ENCODE measurements at places on chromosomes 1 and 21.

DNA sequence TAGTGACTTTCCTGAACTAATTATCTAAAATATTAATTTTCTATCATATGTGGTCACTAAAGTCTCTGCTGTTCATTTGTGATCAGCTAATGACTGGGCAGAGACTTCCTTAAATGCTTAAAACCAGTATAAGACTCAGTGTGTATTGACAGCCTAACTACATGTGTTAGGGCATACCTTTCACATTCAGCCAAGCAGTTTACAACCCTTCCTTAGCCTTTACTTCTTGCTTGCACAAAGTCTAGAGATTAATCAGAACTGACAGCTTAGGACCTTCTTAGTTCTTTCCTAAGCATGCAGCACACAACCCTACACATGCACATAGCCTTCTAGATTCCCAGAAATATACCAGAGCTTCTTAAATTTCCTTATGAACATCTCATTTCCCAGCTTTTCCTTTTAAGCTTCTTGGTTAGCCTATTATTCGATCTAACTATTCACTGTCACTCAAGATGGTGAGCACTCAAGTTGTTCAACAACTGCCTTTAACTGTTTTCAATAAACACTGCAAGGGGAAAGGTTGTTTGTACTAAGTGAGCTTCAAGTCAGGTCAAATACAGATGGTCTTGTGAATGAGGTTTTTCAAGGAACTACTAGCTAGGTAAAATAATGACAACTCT lies 13.4 kb downstream of the EYA3 start:
- DNase-seq: no peak

GRCh38 chr1:171366816-171367215 lies 52.8 kb downstream of the FMO4 start:
- no peak for DNase-seq

GRCh38 chr1:151047925-151048644 lies 534 bp downstream of the C1orf56 start:
- DNase-seq: no peak

GRCh38 chr1:53567851-53568250 lies 108.7 kb downstream of the DMRTB1 start:
- DNase-seq: no peak

- no peak for DNase-seq
Observed at GRCh38 chr1:69991644-69992043, 213.7 kb downstream of the LRRC40 start.

GRCh38 chr1:71463144-71463543 lies 382.3 kb upstream of the ZRANB2 start:
- DNase-seq: no peak

DNA sequence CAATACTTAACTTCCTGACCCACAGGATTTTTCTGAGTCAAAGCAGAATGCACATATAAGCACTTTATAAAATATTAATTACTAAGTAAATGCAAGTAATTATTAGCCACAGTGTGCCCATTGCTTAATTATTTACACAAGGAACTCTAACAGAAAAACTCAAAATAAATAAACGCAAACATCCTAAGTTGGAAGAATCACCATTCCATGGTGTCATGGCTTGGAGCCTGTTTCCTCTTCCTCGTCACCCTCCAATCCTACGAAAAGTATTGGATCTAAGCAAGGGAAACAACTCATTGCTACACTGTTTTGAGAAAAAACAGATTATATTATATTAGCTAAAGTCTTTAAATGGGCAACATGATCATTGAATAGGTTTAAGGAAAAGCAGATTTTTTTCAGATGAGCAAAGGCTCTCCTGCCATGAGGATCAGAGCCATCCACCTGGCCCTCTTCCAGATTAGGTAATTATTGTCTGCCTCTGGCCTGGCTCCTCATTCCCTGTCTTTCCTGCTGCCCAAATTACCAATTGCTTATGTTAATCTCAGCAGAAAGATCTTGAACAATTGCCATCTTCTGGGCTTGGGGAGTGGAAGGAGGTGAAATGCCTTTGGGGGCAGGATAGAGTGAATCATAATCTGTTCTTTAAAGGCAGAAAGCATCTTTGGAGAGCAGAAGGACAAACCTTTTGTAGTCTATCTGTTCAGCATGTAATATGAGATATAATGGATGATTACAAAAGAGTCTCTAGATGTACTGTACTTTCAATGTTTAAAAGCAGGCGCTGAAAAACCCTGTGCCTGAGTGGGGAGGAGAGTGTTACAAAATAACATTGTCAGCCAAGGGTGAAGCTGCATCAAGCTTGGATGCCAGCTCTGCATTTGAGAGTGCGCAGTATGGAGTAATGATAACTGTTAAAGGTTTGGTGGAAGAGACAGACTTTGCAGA lies 121.2 kb downstream of the DUSP10 start:
- no peak for DNase-seq

DNA sequence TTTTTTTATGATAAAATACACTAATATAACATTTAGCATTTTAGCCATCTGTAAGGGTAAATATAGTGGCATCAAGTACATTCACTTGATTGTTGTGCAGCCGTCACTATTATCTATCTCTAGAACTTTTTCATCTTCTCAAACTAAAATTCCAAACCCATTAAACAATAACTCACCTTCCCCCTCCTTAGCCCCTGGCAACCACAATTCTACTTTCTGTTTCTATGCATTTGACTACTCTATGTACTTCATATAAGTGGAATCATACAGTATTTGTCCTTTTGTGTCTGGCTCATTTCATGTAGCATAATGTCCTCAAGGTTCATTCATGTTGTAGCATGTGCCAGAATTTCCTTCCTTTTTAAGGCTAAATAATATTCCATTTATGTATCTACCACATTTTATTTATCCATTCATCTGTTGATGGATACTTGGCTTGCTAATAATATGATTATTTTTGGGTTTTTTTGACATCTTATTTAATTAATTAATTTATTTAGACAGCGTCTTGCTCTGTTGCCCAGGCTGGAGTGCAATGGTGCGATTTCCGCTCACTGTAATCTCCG lies 69.6 kb upstream of the MACF1 start:
- DNase-seq: no peak

DNA sequence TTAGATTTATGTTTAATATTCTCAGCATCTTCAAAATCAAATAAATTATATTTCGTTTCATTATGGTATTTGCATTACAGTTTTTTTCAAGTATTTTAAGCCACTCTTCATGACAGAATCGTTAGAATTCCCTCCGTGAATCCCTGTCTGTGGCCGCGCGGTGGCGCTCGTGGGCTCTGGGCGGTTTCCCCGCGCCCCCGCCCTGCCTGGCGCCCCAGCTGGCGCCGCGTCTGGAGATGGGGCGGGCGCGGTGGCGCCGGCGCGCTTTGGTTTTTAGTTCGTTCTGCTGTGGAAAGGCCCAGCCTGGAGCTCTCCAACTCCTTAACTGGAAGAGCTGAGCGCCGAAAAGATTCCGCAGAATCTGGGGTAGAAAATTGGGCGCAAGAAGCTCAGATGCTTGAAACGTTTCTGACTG lies 25.7 kb downstream of the PRMT2 start:
- no peak for DNase-seq

- no peak for DNase-seq
Observed at GRCh38 chr1:223665592-223666312, at the start of gene CAPN8. CAPN8 (minus strand) TSS chr1:223665701; CDS start chr1:223665646, 55 bp downstream.

- DNase-seq: no peak
Observed at GRCh38 chr1:25805863-25806225, 5.9 kb downstream of the SELENON start.

GRCh38 chr1:34199927-34200326 lies 23.2 kb downstream of the C1orf94 start:
- no peak for DNase-seq

- DNase-seq: no peak
Observed at GRCh38 chr1:62355095-62355494, 35.9 kb upstream of the KANK4 start.

DNA sequence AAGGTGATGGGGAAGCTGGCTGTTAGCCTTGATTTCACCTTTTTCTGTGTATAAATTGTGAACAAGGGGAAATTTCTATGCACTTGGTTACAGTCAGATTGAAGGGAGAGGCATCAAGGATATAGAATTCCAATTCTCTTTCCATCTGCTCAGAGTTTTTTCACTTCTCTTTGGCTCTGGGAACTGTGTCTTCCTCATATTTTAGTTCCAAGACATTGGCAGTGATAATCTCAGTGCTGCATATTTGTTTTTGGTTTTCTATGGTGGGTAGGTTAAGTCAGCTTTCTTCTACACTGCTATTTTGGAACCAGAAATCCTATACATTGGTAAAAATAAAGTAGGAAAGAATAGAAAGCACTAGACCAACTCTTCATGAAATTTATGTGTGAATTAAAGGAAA lies 569.6 kb upstream of the CXADR start:
- DNase-seq: no peak

GRCh38 chr1:64337475-64337874 lies 132.5 kb upstream of the CACHD1 start:
- no peak for DNase-seq

DNA sequence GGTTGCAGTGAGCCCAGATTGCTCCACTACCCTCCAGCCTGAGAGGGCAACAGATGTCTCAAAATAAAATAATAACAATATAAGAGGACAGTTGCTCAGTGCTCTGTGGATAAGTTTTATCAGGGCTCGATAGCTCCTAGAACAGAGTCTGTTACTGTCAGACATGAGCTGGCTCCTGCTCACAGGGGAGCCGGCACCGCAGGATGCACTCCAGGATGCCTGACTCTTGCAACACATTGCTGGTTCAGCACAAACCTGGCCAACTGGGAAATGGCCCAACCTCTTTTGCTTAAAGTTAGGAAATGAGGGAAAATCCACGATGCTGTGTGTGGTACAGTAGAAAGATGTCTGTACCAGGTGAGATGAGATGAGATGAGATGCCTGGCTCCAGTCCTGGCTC lies 5.8 kb upstream of the CTSE start:
- no peak for DNase-seq

DNA sequence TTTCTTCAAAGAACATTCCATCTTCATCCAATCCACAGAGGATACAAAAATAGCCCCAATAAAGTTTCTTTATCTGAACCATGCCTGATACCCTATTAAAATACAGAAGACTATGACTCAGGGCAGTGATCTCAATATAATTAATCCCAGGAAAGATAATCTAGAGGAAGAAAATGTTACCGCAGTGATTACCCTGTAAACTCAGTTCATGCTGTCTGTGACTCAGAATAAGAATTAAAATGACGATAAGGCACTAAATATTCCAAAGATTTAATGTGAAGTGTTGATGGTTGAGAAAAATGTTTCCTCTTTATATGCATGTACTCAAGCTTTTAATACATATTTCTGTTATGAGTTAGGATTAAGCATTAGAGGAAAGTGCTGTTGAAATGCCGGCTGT lies 88.6 kb upstream of the LYPLAL1 start:
- DNase-seq: no peak

GRCh38 chr21:41090981-41091380 lies 77.0 kb upstream of the BACE2 start:
- DNase-seq: no peak

- no peak for DNase-seq
Observed at GRCh38 chr21:25562660-25563059, 44.6 kb downstream of the MRPL39 start.

DNA sequence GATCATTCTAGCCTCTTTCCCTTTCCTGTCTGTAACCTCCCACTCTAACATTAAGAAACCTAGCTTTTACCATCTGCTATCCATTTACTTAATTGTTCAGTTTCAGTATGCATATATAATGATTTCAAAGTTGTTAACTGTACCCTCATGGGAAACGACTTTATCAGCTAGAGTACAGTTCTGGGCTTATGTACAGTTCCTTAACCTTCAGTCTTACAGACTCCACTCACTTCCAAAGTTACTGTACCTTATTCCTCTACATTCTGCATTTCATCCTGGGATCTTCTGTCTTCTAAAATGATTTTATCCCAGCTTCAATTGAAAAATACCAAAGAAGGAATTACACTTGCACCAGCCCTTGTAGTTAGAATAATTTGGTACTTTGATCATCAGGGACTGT lies 108.7 kb upstream of the KCNE2 start:
- DNase-seq: no peak

DNA sequence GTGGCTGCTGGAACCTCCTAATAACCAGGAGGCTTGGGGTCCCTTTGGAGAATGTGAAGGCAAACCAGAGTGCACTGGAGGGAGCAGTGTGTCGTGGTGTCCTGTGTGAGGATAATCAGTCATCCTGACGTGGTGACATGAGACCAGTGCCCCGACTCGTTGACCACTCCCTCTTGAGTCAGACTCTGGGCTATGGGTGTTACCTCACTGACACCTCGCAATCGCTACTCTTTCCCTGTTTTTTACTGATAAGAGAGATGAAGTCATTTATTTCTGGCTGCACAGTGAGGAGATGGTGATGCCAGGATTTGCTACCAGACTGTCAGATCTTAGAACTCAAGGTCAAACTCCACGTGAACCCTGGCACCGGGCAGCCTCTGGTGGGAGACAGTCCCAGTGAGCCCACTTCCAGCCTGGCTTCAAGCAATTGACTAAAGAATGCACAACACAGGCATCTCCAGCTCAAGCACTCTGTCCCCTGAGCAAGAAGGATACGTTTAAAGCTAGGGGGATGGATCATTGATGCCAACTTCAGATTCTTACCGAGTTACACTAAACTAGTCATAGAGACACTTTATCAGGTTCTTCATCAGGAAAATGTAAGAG lies 30.3 kb downstream of the UBASH3A start:
- no peak for DNase-seq

GRCh38 chr1:3614755-3615742 lies 3.7 kb upstream of the MEGF6 start:
- no peak for DNase-seq

- no peak for DNase-seq
Observed at GRCh38 chr1:220274251-220274855, 2.1 kb upstream of the RAB3GAP2 start.

DNA sequence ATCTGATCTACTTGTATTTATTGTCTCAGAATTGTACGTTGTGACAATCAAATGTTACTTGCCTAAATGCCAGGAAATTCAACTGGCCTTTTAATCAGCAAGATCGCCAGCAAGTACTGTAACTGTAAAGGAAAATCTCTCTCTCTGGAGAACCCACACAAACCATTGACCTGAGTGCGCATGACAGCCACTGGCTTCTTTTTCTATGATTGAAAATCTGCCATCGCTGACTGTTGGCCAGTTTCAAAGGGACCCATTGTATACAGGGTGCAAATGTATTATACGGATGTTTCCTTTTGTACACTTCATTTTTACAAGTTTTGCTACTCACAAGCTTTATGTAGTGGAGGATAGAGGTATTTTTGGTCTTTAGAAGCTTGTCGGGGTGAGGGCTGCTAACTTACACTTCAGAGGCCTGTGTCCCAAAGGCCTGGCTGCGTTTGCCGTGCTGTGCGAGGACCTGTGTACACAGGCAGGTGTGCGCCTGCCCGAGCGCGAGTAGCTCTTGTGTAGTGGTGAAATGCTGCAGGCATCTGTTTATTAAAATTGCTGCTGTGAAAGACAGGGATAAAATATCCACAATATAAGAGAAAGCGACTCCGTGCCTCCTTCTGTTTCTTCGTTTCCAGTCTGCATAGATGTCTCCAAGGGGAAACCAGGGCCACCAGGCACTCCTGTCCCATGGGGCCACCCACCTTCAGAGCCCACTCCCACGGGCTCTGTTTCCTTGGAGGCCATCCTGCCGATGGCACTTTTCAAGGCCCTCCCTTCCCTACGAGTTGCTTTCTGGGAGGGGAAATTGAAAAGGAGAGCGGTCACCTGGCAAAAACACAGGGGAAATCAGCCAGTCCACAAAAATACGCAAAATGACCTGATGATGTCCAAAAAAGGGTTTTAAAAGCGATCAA lies 25.3 kb upstream of the TRAPPC10 start:
- DNase-seq: no peak

All from stimulated activated CD8-positive, alpha-beta memory T cell treated with anti-CD3 and anti-CD28 coated beads, Interleukin-7, amount 100 ng/mL, for 1 hour (primary cell).